Left ventricle myocardium inferior (tissue), 1 donor: ENCODE measurements at places on chromosomes 7 and 10. TPM values are rescaled to one million over a fixed set of nuclear protein-coding genes. Genes with fewer than 3 reads are reported as not detected.

Gene ANKRD1
- total RNA-seq: 2,047 TPM

Gene SLC39A12
- not detected for total RNA-seq

Gene VSTM2A
- not detected for total RNA-seq

Gene PPP1R3C
- total RNA-seq: 236 TPM

Gene INSYN2A
- not detected for total RNA-seq

DNA sequence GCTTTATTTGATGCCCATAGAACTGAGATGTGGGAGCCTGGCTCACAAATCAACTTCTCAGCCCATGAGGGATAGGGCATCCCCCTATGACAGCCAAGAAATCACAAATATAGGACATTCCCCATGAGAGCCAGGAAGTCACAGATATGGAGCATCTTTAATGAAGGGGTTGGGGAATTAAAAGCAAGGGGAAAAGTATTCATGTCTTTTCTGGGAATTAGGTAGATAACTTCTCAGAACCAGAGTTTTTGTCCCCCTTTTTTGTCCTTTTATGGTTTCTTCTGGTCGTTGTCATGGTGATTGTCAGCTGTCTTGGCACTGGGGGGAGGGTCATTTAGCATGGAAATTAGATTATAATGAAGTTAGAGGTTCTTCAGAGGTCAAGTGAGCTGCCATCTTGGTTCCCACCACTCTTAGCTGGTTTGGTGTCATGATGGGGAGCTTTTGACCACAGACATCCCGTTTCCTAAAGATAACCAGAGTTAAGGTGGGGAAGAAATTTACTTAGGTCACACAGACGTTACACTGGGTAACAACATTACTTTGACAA is 56.9 kb downstream of the NOD1 start:
- DNase-seq: no peak

DNA sequence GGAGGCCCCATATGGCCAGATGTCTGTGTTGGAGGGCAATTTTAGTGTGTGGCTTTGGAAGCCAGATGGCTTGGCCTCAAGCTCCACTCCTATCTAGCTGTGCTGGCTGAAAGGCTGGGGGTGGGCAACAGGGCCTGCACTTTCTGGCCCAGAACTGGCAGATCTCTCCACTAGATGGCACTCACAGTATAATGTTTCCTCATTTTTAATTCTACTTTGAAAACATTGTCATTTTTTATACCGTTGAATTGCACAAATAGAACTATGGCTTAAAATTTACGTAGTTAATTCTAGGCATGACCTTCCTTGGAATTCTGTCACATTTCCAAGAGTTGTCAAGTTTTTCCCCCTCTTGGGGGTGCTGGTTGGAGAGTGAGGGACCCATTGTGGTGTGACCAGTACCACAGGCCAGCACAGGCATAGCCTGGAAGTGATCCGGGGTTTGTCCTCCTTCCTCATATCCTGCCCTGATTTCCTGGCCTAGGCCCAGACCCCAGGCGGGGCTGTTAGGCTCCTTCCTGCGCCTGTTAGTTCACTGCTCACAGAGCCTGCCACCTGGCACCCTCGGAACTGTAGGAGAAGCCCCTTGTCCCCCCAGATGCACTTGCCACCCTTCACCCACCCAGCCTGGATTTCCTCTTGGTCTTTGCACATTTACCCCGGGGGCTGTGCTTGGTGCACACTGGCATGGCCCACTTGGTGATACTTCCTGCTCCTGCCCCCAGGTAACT is 52.8 kb downstream of the ARHGAP22 start:
- DNase-seq: peak; percentile 38

DNA sequence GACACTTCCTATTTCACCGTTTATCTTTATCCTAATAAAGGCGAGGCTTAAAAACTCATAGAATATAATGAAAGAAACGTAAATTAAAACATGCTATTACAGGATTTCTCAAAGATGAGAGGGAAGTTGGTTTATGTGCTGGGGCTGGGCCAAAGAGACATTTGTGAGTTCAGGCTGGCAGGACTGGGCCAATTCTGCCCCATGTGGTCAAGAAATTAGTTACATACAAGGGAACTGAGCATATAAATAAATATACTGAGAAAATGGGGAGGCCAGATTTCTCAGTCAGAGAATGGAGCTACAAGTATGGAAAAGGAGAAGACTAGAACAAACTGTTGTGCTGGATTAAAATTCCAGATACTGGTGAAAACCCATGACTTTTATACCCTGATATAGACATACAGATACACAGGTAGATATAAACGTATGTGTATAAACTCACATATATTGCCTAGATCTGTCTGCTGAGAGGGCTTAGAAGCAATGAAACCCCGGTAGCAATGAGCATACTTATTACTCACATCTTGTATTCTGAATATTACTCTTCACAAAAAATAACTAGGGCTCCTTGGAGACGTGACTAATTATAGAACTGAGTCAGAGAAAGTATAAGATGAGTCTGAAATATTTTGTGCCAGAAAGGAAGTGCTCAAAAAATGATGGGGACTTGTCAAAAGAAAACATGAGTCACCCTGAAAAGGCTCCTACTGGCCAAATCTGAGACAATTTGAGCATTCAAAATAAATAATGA is 155.7 kb upstream of the FGFR2 start:
- no peak for DNase-seq

- no peak for DNase-seq
Measured at GRCh38 chr7:51274001-51274400, 42.6 kb downstream of the COBL start.

DNA sequence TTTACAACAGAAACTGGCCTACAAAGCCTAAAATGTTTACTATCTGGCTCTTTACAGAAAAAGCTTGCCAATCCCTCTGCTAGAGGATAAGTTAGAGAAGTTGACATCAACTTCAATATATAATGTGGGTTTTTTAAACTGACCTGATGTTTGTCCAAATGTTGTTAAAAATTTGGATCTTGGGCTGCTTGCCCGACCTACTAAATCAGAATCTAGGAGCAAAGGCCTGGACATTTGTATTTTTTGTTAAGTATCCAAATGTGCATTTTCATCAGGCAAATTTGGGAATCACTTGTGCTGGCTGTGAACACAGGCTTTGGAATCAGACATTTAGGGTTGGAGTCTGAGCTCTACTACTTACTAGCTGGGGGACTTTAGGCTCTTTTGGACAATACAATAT is 252.7 kb upstream of the CSTF2T start:
- DNase-seq: no peak

DNA sequence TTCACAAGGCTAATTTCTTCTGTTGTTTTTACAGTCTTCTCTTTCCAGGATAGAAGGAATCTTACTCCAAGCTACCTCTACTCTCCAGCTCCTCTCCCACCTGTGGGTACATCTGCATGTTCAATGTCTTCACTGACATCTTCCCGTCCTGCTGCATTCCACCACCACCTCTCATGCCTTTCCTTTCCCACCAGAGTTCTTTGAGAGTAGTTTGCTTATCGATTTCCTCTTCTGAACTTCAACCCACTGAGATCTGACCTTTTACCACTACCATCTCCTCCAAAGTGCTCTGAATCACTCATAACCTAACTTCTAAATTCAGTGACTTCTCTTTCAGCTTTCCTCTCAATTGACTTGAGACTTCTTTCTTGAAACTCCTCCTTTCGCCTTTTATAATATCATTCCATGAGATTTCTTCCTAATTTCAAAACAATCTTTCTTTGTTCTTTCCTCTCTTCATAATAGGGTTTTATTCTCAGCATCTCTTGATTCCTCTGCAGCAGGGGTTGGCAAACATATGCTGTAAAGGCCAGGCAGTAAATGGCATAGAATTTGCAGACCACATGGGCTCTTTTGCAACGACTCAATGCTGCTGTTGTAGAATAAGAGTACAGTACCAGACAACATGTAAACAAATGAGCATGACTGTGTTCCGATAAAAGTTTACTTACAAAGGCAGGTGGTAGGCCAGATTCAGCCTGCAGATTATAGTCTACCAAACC is 22.1 kb downstream of the ACSL5 start:
- DNase-seq: no peak

DNA sequence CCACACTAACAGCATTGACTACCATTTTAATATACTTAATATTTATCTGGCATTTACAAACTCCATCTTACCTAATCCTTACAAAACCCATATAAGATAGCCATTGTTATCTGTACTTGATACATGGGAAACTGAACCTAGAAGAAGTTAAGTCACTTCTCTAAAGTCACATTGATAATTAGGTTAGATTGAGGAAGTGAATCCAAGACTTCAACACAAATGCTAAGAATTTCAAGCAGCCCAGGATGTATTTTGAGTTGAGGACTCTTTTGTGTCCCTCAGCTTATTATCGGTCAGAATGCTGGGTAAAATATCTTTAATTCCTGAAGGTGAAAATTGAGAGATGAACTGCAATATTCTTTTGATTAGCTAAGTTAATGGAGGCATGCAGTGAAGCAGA is 465.5 kb downstream of the PHTF2 start:
- DNase-seq: no peak

DNA sequence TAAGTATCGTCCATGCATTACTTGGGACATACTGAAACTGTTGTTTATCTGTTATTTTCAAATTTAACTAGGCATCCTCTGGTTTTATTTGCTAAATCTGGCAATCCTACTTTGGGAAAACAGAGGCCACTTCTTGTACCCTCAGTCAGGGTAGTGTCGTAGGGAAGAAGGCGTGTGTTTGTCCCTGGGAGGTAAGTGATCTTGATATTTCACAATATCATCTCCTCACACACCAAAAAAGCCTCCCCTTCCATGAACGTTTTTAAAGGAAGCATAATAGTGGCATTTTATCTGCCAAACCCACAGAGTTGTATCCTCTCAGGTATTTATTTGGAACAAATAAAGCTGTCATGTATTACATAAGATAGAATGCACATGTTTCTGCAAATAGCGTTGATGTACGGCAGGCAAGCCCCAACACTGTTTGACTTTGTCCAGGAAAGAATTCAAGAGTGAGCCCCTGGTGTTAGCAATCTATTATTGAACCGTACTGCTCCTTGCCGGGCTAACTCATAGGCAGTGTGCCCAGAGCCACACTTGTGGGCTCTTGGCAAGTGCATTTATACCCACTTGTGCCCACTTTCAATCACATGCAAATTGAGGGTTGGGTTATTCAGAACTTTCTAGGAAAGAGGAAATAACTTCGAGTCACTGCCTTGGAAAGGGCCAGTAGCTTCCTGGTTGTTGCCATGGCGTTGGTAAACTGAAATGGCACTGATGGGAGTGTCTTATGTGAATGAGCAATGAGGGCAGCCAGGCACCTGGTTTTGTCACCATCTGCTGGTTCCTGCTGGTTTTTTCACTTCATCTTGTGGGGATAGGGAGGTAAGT is 266.0 kb downstream of the USP6NL start:
- no peak for DNase-seq

DNA sequence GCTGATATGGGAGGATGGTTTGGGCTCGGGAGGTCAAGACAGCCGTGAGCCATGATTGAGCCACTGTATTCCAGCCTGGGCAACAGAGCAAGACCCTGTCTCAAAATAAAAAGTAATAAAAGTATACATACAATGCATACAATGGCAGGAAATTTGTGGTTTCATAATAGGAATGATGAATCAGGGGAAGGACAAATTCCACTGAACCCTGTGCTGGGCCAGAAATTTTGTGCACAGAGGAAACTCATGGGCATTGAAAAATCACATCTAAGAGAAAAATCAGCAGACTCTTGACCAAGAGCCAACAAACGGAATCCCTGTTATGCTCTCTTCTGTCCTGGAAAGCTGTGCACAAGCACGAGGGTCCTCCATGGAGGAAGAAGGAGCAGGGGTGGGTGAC is 35.1 kb downstream of the SEM1 start:
- DNase-seq: no peak

DNA sequence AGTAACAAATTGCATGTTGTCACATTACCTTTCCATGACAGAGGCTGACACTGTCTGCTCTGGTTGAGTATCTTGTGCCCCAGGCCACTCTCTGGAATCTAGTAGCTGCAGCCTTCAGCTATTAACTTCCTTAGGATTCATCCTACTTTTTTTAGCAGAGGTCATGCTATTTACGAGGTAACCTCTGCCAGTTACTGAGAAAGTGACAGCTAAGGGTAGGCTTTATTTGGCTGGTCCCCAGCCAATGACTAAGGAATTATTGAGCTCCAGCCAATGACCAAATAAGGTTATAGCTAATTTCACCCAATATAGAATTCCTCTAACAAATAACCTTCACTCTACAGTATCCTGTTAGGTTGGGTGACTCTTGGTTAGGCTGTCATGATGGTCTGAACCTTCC is 1361.7 kb downstream of the XPNPEP1 start:
- no peak for DNase-seq

- DNase-seq: no peak
Measured at GRCh38 chr10:112083472-112083871, 100.1 kb downstream of the GPAM start.

DNA sequence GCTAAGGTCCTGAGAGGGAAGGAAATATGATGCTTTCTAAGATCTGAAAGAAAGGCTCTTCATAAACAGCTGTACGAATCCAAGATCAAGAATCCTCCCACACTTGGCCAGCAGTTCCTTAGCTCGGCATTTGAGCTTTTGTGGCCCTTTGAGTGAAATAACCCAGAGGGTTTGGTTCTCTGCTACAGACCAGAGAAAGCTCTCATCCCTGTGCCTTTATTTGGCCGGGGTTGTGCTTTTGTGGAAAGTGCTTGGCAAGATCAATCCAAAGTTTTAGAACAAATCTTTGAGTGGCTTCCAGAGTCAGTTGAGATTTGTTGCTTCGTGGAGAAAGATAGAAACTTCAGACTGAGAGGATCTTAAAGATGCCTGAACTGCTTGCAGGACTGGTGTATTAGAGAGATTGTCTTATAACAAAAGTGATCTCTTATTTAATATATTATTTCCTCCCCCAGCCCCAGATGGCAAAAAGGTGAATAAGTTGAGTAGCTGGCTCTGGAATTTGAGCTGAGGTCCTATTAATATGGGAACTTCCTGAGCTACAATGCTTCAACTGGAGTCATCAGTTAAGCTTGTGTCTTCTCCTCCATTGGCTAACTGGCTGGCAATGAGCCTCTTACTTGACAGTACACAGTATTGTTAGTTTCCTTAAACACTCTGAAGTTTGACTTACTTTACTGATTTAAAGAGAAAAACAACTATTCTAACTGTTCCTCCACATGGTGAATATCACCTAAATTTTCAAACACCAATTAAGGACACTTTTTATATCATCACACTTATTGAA is 687.3 kb downstream of the MAGI2 start:
- DNase-seq: no peak

GRCh38 chr10:121244818-121245217 is 353.4 kb downstream of the FGFR2 start:
- no peak for DNase-seq

- DNase-seq: no peak
Measured at GRCh38 chr10:118943253-118943652, 86.3 kb upstream of the NANOS1 start.

GRCh38 chr10:3106928-3107425 is 39.6 kb downstream of the PFKP start:
- no peak for DNase-seq

- DNase-seq: no peak
Measured at GRCh38 chr7:156881679-156882078, 11.3 kb downstream of the LMBR1 start.
